ENCODE measurements at places on chromosomes 1 and 21.

GRCh38 chr1:7885513-7886404, 32.9 kb upstream of the UTS2 start:
- DNase-seq: no peak

DNA sequence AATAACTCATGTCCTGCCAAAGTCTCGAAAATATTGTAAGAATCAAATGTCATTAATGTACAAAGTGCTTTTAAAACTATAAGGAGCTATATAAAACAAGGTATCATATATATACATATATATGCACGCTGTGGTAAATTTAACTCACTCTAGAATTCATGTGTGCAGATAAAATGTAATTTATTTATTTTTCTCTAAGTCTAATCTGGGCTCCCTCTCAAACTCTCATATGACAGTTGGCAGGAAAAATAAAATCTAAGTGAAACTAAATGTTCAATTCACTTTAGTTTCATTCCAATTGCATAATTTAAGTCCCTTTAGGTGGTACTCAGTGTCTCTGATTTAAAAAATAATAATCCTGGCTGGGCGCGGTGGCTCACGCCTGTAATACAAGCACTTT, 372.0 kb upstream of the DAB1 start:
- no peak for DNase-seq

DNA sequence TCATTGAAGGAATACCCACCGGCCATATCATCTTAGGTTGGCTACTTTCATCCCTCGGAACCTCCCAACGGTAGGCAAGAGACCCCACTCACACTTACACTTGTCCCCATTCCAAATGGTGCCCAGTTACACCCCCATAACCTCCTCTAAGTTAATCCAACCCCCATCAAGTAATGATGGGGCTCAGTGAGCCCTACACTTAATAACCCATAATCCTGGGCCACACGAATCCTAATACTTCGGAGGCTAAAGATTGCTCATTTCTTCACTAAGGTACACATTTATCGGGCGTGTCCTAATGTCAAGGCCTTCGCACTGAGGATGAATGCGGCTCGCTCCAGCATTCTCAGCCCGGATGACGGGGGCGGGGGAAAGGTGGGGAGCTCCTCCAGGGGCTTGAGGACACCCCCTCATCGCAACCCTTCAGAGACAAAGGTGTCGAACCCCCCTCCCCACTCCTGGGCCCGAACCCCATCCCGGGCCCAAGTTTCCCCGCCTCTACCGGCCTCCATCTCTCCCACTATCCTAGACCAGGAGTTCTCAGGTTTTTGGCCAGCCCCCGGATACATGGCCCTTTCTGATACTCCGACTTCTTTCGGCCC, 435 bp downstream of the ILF2 start:
- no peak for DNase-seq

- DNase-seq: no peak
Observed at GRCh38 chr21:29939924-29940275, at the start of gene GRIK1. GRIK1 (minus strand) TSS chr21:29939996.

DNA sequence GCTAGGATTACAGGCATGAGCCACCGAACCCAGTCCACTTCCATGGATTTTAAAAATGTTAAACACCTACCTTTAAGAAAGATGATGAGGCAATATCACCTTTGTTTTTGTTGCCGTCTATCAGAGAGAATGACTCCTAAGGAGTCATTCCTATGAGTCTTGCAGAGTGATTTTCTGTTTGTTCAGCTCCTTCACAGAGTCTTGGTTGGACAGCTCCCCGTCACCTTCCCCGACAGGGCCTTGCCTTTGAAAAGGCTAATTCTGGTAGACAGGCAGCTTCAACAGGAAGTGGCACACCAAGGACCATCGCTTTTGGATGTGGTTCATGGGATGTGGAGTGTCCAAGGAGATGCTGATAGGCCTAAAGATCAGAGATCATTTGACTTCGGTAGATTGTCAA, 17.5 kb downstream of the ZBTB18 start:
- DNase-seq: no peak

DNA sequence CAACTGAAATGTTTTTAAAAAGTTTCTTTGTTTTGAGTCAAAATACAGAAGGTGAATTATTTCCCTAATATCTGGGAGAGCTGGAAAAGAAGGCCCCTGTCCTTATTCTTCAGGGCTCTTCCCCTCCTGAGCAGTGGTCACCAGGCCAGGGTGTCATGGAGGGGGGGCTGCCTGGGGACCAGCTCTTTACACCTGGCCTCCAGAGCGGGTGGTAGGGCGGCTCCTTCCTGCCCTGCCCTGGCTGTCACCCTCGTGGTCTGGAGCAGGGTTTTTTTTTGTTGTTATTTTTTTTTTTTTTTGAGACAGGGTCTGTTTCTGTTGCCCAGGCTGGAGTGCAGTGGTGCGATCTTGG, 6.6 kb downstream of the SKI start:
- DNase-seq: no peak

All from GM12891 (cell line).